NCI-H1417 treated with DMSO at 0.1 percent for 48 hours (cell line): ENCODE measurements at places on chromosomes 12 and 14.

DNA sequence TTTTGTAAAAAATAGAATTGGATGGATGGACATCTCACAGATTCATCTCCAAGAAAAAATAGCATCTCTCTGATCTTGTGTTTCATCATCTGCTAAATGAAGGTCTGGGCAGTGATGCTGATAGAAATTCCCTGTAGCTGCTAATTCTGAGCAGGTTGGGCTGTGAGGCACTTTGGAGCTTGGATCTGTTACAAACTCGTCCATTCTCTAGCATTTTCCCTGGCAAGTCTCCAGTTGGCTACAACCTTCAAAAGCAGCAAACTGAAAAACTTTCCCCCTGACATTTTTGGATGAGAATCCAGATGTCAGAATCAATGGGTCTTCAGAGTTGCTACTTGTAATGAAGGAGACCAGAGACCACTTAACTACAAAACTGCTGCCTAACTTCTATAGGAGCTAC lies 72.7 kb downstream of the TPH2 start:
- DNase-seq, result no peak

DNA sequence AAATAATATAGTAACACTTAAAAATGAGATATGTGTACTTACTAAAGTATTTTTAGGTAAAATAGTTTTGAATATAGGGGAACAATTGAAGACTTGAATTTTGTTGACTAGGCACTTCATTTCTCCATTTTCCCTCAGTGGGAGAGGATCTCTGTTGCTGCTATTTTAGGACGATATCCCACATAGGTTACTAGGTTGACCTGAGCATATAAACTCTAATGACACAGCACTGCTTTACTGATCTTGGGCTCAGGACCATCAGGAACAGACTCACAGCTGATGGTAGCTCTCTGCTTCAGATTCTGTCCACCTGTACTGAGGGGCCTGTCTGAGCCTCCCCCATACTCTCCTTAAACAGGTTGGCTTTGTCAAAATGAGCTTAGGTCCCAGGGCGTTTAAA lies 5.9 kb downstream of the NEDD1 start:
- DNase-seq, result no peak

- no peak for DNase-seq
These were observed 706 bp downstream of the CRACR2A start for GRCh38 chr12:3752096-3752709.

DNA sequence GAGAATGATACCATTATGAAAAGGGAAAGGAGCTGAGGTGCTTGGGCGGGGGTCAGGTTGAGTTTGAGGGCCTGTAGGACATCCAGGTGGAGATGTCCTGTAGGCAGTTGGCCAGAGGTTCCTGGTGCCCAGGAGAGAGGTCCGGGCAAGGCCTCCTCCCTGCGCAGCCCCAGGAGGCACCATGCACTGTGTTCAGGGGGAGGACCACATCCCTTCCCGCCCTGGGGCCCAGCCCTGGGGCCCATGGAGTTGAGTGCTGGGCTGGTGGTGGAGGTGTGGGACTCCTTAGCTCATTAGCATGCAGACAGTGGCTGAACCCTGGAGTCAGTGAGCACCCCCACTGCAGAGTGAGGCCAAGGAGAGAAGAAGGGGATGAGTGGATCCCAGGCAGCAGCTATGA lies 5.7 kb upstream of the FAIM2 start:
- DNase-seq, result no peak

DNA sequence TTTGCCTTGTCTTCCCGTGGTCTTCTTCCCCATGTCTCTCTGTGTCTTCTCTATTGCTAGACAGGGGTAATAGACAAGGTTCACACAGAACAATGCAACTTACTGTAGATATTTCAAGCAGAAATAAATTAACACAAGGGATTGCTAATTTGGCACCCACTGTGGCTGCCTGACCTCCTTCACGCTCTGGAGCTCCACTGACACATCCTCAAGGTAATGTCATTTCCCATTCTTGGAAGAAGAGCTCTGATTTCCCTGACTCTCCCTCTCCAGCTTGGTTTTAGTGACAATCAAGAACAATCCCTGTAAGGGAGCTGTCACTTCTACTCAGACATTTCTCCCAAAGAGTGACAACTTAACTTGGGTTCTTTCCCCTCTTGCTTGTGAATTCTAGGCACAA lies 105.4 kb upstream of the NAP1L1 start:
- DNase-seq, result no peak

DNA sequence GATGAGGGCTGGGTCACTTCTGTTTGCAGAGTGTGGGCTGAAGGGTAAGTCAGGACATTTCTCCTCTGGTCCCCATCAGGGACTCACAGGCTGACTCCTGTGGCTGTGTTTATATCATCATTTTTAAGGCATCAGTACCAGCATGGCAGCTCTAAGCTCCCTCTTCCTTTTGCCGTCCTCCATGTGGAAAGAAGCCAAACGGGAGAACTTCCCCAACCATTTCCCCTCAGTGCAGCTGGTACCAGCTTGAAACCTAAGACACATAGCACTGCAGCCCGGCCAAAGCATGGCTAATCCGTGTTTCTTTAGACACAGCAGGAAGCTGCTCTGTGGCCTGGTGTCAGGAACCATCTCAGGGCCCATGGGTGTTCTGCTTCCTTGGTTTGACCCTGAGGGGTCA lies 31.9 kb upstream of the ATP2A2 start:
- DNase-seq, result no peak
